CD4-positive, alpha-beta T cell treated with Interleukin-1 beta for 1 hour (primary cell): ENCODE measurements at places on chromosomes 3 and 15.

DNA sequence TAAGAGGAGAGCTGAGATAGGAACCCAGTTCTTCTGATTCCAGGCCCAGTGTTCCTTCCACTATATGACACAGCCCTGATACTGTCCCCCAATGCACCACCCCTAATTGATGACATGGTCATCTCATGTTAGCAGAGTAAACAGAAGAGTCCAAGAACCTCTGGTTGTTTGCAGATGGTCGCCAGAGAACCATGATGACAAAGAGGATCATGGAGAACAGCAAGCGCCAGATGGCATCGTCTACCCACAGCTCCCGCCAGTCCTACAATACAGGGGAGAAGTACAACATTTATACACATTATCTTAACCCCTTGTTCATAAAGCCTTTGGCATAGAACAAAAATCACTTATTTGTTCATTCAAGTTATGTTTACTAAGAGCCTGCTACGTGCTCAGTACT lies 18.5 kb upstream of the VPS39 start:
- DNase-seq = no peak

DNA sequence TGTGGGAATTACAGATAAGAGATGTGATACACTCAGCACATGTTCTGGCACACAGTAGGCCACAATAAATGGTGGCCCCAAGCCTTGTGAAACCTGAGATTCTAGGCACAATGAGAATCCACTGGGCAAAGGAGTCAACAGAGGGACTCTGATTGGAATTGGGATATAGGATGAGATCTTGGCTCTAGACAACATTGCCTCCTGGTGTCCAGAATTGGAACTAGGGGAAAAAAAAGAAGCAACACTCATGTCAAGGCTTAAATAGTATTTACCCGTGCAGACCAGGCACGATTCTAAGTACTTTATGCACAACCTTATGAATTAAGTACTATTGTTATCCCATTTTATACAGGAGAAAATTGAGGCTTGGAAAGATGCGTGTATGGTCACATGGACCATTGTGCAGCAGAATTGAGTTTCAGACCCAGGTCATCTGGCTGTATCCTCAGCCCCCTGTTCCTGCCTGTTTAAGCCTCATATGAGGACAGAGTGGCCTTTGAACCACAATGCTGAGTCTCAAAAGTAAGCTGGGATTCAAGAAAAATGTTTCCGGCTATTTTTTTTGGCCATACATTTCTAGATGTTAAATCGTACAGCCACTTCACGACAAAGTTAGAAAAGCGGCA lies 124.8 kb downstream of the SV2B start:
- DNase-seq = no peak

DNA sequence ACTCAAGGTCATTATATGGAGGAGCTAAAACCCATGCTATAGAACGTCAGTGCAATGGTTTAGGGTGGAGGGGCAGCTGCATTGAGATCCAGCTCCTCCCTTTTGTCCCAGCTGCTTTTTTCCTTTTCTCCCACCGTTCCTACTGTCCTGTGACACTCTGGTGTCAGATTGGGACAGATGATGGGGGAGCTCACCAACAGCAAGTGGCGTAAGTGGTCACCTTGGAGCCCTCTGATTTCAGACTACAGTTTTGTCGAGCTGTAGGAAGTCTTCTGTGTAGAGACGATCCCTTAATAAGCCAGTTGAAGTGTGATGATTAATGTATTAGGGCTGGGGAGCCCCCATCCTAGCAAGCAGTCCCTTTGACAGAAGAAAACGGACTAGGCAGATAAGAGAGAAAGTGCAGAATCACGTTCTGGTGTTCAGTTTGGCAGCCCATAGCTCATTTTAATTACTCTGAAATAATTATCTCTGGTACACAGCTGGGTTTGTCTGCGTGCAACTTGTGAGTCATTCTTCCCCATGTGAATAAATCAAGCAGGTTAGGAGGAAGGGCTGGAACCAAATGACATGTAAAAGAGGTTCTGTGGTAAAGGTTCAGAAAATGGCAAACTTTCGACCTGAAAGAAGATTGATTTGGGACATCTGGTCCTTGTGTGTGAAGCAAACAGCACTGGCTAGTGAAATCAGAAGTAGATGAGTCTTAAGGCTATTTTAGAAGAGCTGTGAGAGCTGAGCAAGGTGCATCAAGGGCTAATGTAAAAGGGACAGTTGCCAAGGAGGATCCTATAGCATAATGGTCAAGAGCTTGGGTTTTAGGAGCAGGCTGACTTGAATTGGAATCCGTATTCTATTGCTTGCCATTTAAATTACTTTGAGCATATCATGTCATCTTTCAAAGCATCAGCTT lies 241.4 kb downstream of the EDEM1 start:
- DNase-seq = no peak

DNA sequence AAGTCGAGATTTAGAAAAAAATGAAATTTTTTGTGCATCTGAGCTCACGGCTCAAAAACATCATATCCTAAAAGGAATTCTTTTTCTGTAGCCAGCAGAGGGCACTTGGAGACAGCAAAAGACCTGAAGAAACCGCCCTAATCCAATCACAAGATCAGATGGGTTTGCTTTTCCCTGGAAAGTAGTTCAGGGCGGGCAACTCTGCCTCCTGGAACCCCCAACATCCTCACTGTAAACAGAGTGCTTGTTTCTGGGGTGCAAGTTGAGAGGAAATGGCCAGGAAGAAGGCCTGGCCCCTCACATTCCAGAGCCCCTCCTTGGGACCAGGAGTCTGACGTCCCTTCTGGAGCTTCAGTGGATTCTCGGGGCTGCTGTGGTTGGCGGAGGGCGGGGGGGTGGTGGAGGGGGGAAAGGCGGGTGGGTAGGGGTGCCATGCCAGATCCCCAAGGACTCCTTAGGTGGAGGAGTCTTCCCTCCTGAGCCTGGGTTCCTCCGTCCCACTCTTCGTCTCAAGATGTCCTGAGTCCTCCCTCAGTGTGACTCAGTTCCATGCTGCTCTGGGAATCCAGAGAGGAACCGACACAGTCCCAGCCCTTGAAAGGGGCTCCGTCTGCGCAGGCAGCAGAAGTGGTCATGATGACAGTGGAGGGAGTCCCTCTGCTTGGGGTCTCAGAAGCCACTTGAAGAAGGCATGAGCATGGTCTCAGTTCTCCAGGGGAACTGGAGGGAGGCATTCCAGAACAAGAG lies 35.9 kb downstream of the CCK start:
- no peak for DNase-seq

GRCh38 chr15:26555898-26556297 lies 217.0 kb downstream of the GABRB3 start:
- DNase-seq = no peak

- DNase-seq = no peak
Measured at GRCh38 chr3:106566277-106566676, 697.5 kb upstream of the CBLB start.

DNA sequence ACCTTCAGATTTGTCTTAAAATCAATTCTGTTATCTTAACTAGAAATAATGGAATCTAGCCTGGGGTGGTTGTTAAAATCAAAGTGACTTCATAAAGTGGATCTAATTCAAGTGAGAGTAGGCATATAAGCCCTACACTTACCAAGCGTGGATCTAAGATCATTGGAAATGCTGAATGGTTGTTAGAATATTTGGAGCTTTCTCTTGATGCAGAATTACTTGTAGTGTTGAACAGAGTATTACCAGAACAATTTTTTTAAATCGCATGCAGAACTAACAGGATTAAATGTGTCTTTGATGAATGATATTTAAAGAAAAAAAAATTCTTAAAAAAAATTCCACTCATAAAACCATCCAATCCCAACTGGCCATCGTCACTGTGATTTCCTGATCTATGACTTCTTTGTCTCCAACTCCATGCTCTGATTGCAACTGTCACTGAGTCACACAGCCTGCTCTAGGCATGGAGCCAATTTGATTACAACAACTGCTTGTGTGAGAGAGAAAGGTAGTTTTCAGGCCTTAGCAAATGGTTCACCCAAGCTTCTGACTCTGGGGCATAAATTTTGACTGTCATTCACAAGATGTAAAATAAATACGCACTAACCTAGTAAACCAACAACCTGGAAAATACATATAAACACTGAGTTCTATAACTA lies 25.9 kb upstream of the SPRED1 start:
- no peak for DNase-seq

GRCh38 chr3:53780171-53780570 lies 66.0 kb downstream of the CHDH start:
- no peak for DNase-seq

- DNase-seq = no peak
Measured at GRCh38 chr15:68990231-68990991, 24.1 kb upstream of the NOX5 start.

DNA sequence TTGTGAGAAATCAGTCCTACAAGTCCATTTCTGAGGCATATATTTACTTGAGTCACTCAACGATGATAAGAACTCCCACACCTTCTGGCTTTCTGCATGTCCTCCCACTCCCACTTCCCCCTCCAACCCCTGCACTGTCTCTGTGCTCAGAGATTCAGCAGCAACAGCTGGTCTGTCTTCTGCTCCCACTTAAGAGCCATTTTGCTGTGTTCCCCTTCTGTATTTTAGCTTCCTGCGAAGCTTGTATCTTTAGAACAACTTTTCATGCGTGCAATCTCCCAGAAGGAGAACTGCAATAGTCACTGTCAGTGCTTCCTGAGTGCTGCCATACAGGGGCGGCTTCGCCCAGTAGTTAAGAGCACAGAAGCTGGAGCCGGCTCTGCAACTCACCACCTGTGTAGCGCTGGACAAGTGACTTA lies 90.0 kb upstream of the SPATA12 start:
- no peak for DNase-seq

GRCh38 chr3:159649951-159650350 lies 338.7 kb upstream of the IL12A start:
- DNase-seq = no peak

GRCh38 chr3:160676547-160677303 lies at the start of gene ARL14:
TSS of gene ARL14 (plus strand) at chr3:160677160. CDS start at chr3:160677347, 187 bp downstream.
- no peak for DNase-seq

DNA sequence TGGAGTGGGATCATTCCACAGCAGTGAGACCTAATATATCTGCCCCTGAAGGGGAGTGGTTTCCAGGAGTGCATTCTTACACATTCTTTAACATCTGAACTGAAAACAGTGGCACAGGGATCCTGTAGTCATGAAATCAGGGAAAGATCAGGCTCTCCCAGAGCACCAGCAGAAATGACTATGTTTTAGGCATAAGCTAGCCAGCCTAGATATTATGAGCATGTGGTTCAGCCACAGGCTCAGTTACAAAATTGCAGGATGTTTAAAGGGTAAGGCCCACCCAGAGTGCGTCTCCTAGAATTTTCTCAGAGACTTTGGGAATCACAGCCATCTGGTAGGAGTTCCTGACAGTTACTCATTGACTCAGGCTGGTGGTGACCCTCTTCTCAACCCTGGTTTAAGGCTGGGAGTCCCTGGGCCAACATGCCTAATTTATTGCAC lies 20.9 kb downstream of the FSTL1 start:
- DNase-seq = no peak

DNA sequence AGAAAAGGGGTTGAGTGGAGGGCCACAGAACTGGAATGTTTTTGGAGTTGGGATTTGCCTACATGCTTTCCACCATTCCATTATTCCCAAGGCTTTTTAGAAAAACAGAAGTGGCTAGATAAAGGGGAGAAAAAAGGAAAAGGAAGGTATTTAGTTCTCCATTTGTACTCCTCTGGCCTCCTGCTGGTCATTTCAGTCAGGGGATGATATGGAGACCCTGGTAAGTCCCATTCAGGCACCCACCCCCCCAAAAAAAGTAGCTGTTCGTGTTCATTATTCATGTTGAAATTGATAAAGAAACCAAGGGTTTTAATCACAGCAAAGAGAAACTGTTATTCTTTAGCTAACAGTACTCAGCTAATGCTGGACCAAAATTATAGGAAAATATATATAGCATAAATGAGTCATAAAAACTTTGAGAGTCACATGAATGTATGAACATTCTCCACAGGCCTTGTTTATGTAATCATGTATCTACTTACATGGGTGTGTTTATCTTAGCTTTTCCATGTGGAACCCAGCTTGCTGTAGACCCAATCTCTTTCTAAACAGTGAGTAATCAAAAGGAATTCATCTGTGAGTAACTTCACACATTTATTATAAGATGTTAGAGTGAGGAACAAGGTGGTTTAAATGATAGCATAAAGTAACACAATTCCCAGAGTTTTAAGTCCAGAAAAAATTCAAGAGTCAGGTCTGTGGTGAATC lies 167.2 kb downstream of the KCNMB2 start:
- no peak for DNase-seq

GRCh38 chr15:70182858-70183695 lies 85.4 kb upstream of the TLE3 start:
- DNase-seq = no peak

DNA sequence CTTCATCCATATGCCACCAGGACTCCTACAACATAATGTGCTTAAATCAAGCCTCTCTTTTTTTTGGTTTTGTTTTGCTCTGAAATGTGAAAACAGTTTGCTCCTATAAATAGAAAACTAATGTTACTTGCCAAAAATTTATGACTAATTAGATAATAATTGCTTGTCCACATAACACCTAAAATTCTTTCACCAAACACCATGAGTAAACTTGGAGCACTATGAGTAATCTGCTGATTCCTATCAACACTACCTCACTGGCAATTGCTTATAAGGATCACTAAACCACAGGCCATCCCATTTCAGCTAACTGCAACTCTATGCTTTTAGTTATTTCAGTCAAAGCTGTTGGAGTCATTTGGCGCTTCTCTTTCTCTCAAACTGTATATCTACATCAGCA lies 252.7 kb downstream of the EPHA3 start:
- DNase-seq = no peak

GRCh38 chr3:122397201-122397600 lies 13.2 kb downstream of the FAM162A start:
- no peak for DNase-seq

GRCh38 chr3:119401503-119402440 lies 61.6 kb downstream of the TMEM39A start:
- no peak for DNase-seq

DNA sequence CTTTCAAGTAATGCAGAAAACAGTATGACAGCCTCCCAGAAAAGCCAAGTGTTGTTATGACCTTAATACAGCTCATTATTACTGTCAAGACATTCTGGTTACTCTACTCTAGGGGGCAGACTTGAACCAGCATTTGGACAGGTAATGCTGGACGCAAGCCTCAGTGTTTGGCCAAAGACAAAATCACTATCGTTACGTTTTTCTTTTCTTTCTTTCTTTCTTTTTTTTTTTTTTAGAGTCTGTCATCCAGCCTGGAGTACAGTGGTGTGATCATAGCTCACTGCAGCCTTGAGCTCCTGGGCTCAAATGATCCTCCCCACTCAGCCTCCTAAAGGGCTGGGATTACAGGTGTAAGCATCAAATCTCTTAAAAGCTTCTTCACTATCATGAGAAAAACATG lies 29.4 kb upstream of the TMEM45A start:
- peak; percentile 19 for DNase-seq

- peak; percentile 43 for DNase-seq
Measured at GRCh38 chr3:112013058-112013783, 14.5 kb downstream of the TAGLN3 start.

- DNase-seq = no peak
Measured at GRCh38 chr3:41684797-41685735, 276.8 kb downstream of the ULK4 start.

DNA sequence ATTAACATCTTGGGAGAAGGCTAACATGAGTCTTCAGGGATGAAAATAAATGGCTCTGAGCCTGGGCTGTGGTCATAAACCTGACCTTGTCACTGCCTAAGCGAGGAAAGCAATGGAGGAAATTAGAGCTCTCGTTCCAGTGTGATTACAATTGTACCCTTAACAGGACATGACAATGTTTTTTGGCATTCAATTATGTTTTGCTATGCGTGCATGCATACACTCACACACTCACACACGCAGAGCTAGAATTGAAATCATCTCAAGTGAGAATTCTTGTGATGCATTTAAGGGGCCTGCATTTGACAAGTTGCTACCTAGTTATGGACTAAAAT lies 24.1 kb downstream of the ZNF80 start:
- no peak for DNase-seq

- no peak for DNase-seq
Measured at GRCh38 chr15:96312641-96313335, 17.7 kb upstream of the NR2F2 start.
